ENCODE measurements at places on chromosomes 7 and 10.

DNA sequence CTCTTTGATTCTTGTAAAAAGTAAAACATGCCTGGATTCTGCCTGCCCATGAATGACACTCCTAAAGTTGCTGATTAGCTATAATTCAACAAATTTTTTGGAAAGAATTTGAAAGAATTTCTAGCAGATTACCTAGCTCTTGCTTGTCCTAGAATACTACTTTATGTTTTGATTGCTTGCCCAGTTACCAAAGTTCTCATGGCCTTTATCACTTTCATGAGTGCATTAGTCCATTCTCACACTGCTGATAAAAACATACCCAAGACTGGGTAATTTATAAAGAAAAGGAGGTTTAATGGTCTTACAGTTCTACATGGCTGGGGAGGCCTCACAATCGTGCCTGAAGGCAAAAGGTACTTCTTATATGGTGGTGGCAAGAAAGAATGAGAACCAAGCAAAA, 1137.3 kb downstream of the SORCS1 start:
- no peak for DNase-seq

GRCh38 chr10:88833723-88834122, 17.9 kb downstream of the ANKRD22 start:
- DNase-seq, result peak; percentile 39

DNA sequence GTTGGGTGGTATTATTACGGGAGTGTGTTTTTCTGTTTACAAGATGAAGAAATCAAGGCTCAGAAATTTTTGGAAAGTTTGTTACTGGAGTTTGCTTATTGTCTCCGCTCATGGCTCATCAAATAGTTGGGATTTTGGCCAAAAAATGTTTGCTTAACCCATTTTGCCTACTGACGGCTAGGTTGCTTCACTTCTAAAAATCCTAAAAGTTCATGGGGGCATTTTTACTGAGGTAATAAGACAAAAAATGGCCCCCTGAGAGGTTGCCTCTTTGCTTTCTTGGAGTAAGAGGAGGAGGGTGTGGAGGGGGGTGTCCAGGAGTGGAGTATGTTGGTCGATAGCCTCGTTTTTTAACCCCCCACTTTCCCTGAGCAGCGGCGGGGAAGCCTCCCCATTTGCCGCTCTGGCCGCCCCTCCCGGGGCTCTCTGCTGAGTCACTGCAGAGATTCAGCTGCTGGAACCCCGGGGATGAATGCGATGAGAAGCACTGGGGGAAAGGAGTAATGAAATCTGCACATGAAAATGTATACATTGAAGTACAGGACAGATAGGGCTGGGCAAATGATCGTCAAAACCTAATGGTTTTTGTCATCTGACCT, 1.5 kb downstream of the MEST start:
- DNase-seq, result peak; percentile 13

- no peak for DNase-seq
Observed at GRCh38 chr10:775245-776075, 86.0 kb upstream of the DIP2C start.

DNA sequence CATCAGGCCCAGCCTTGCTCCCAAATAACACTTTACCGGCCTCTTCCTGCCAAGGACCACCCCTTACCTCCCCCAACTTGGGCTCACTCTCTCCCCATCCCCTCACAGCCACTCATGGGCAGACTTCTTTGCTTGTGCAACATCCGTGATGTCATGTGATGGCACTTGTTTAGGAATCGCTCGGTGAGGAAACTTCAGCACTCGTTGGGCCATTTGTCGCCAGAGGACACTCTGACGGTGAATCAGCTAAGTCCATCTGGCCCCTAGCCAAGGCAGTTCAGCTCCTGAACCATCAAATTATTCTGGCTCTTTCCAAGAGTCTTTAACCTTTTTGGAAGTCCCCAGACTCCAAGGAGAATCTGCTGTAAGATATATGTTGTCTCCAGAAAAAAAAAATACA, 19.2 kb downstream of the BTBD16 start:
- DNase-seq, result no peak

DNA sequence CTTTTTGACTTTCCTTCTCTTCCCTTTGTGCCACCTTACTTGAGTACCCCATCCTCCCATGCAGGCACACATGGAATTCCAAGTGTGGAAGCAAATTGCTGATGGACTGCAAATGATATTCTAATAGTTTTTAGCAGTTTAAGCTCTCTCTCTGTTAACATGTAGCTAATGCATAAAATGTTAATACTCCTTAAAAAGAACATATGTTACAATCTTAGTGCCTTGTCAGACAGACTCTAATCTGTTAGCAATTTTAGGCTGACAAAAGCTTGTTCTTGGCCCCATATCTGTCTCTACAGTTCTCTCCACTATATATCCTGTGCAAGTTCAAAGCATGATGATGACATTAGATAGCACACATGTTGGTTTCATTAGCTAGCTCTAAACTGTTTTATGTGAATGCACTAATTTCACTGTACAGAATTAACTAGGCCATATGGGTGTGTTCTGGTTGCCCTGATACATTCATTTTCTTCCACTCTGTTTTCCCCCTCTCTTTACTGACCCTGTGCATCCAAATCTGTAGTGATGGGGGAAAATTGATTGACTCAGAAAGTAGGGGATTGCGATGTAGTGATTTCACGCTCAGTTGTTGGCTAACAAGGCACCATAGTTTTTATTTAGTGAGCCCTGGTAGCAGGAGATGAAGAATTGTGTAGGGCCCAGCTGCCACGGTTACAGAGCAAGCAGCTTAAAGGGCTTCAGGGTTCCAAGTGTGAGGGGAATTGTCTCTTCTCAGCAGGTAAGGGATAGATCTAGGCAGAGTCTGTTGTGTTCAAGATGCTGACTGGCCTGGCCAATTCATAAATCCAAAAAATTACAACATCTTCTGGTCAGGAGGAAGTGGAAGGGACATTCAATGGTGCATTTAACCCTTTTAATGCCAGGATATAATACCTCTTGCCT, 114.6 kb upstream of the FZD1 start:
- DNase-seq, result no peak

- DNase-seq, result no peak
Observed at GRCh38 chr10:86970162-86970981, 2.1 kb downstream of the ADIRF start.

DNA sequence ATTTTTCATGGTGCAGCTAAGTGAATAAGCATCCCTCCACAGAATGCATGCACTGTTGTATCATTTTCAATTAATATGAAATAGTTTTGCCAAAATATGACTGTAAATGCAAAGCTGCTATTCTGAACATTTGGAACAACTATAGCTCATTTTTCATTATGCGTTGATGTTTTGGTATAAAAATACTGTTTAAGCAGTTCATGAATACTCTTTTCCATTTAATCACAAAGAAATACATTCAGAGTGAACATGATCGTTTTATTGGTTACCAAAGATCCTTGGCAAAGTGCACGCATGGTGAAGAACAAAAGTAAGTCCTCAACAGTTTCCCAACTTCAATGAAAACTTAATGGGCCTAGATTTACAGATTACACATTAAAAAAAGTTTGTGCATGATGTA, 33.1 kb downstream of the SKIDA1 start:
- no peak for DNase-seq

GRCh38 chr10:122567056-122567660, 6.6 kb downstream of the DMBT1 start:
- peak; percentile 57 for DNase-seq

GRCh38 chr7:70317356-70317755, 719.1 kb downstream of the AUTS2 start:
- no peak for DNase-seq

DNA sequence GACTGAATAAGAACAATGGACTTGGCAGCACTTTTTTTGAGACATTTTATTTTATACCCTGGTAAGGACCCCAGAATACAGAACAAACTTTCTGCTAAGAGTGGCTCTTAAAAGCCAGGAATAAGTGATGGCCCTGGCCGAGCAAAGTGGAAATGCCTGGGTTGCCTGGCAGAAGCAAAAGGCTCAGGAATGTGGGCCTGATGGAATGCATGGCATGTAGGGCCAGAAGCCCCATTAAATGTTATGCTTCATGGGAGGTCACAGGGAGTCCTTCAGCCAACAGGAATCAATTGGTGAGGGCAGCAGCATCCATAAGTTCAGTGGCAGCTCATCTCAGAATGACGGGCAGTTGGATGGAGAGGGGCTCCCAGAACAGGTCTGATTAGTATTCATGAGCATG, 301.5 kb upstream of the CACNA2D1 start:
- DNase-seq, result no peak

GRCh38 chr7:95558864-95559263, 37.5 kb downstream of the PDK4 start:
- DNase-seq, result no peak

DNA sequence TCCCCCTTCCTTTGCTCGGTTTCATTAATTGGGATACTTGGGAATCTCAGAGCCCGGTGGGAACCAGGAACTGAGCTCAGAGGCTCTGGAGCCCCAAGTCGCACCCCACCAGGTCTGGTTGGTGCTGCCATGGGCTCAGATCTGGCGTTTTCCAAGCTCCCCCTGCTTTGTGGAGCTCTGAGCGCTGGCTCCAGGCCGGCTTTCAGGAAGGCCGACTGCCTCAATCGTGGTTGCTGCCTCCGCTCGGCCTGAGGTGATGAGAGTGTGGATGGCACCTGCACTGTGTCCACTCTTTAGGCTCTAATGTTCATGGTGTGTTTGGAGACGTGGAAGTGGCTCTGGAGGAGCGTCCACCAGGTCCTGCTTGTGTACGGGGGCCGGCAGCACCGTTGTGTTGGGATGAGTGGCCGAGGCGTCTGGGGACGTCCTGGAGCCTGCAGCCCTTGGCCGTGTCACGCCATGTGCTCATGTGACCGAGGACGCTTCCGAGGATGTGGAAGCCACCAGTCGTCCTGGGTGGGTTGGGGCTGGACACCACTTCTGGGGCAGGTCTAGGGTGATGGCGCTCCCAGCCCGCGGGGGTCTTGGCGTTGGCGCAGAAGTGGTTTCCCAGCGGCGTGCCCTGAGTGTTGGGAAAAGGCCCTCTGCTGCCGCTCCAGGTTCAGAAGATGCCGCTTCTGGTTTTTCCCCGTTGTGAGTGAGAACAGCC, 8.2 kb downstream of the INPP5A start:
- DNase-seq, result no peak

GRCh38 chr10:101776161-101776817, 375 bp upstream of the FGF8 start:
- DNase-seq, result no peak

DNA sequence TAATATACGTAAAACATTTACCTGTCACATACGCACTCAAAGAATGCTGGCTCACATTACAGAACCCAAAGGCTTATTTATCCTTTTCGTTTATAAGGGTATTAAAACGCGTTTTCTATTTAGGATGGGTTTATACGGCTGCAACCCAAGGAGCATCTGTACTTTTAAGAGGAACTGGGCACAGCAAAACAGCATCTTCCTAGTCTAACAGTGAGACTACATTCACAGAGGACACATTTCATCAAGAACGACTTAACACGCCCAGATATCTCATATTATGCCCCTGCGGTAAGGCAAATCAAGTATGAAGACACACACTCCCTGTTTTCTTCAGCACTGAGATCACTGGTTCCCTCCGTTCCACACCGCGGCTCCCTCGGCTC, 533 bp upstream of the DMTF1 start:
- no peak for DNase-seq

DNA sequence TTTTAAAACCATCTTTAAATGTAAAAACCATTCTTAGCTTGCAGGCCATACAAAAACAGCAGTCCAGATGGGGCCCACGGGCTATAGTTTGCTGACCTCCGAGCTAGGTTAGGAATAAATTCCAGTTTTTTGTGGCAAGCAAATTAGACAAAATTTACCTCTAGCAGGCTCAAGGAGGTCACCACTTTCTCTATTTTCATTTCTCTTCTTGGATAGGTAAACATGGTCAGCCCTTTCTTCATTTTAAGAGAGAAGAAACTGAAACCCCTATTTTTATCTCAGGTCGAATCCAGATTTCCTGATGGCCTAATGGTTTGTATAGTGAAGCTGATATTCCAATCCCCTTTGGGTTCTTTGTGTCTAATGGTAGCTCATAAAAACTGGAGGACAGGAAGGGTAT, 10.7 kb downstream of the IKZF5 start:
- no peak for DNase-seq

GRCh38 chr7:158470336-158470735, 117.3 kb downstream of the PTPRN2 start:
- no peak for DNase-seq

DNA sequence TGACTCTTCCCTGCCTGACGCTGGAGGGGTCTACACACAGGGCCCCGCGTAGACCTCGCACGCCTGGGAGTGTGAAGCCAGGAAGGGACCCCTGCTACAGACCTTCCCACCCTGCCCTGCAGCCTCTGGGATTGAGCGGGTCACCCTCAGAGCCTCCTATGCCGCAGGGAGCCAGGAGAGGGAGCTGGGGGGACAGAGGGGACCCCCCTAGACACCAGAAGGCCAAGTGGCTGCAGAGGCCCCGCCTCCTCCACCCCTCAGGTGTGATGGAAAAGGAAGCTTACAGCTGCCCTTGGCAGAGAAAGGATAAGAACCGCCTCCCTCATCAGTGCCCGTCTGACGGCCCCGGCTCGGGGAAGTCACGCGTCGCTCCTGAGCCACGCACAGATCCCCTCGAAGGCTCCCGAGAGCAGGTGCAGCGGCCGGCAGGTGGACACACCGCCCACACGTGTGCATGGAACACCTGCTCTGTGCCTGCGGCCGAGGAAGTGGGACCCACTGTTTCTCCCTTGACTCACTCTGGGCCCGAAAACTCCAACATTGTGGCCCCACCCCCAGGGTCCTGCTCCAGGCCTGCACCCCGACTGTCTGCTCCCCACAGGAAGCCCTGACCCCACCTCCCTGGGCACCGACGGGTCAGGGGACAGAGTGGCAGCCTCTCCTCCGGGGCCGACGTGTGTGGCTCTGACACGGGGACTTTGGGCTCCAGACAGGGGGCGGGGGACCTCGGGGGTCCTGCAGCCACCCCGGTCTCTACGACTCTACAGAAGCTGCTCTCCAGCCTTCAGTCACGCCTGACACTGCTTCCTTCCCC, 73.3 kb downstream of the MICALL2 start:
- DNase-seq, result no peak

- DNase-seq, result no peak
Observed at GRCh38 chr7:157498657-157499056, 161.9 kb downstream of the DNAJB6 start.

DNA sequence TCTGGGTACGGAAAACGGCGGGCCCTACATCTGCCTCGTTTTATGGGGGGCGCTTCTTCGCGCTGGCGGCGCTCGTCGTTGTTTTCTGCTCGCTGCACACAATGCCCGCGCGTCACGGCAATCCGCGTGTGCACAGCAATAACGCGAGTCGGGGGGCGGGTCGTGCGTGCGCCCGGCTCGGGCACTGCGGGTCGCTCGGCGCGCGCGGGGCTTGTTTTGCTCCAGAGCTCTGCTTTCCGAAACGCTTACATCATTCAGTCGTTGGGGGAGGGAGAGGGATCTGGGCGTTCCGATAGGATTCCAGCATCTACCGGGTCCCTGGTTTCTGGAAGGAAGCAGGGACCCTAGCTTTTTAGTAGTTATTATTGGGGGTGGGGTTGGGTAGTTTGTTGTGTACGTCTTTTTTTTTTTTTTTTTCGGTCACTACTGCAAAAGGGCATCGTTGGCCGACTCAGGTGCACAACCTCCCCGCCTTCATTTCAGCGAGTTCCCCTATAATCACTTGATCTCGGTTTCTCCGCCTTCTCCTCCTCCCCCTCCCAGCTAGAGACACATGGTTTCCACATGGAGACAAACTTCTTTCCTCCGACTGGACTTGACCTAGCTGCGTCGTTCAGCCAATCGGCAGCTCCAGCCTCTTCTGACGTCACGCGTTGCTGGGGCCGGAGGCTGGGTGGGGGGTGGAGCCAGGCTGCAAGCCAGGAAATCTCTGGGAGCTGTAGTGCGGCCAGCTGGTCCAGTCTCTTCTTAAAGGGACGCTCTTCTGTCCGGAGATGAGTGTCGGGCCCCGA, 3.5 kb downstream of the MXI1 start:
- peak; percentile 98 for DNase-seq
